ENCODE measurements at places on chromosomes 3 and 15.

- no peak for DNase-seq
Measured at GRCh38 chr15:86863226-86863915, 783.7 kb downstream of the AGBL1 start.

DNA sequence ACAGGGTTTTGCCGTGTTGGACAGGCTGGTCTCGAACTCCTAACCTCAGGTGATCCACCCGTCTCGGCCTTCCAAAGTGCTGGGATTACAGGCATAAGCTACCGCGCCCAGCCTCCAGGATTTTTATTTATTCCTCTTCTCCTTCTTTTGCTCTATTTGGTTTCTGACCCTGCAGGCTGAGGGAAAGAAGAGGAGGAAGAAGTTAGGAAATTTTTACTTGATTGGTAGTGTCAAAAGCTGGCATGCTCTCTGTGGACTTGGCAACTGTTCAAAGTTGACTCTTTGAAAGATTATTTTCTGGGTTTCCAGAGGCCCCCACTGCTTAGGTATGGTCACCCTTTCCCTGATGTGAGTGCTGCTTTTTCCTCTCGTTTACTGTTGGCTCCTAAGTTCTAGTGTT, 372.2 kb downstream of the DIPK2A start:
- DNase-seq, result no peak

GRCh38 chr15:56236197-56236596, 7.5 kb downstream of the RFX7 start:
- DNase-seq, result no peak

- no peak for DNase-seq
Measured at GRCh38 chr3:141540531-141540930, 53.7 kb downstream of the RASA2 start.

DNA sequence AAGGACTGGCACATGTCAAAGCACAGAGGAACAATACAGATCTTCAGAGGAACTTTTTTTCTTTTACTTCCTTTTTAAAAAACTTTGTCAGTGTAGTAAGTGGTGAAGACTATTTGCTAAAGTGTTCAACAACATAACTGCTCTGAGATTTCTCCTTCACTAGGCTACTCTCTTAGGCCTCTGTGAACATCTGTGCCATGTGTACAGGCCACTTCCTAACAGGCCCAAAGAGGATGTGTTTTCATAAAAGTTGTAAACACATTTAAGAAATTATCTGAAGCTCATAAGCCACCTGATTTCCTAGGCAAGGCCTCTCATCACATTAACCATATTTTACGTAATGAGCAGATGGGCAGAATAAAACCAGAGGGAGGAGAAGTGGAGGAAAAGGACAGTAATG, 235.4 kb downstream of the FHIT start:
- DNase-seq, result no peak

DNA sequence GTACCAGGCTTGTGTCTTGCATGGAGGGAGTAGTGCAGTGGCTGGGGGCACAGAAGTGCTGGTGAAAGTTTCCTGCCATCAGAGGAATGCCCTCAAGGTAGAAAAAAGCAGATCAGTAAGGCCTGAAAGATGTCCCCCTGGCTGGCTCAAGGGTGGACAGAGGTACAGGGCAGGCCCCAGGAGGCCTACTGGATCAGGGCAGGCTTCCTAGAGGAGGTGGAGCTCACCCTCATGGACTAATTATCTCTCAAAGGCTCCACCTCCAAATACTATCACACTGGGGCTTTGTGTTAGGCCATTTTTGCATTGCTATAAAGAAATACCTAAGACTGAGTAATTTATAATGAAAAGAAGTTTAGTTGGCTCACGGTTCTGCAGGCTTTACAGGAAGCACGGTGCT, 7.8 kb downstream of the SPSB4 start:
- DNase-seq, result no peak

DNA sequence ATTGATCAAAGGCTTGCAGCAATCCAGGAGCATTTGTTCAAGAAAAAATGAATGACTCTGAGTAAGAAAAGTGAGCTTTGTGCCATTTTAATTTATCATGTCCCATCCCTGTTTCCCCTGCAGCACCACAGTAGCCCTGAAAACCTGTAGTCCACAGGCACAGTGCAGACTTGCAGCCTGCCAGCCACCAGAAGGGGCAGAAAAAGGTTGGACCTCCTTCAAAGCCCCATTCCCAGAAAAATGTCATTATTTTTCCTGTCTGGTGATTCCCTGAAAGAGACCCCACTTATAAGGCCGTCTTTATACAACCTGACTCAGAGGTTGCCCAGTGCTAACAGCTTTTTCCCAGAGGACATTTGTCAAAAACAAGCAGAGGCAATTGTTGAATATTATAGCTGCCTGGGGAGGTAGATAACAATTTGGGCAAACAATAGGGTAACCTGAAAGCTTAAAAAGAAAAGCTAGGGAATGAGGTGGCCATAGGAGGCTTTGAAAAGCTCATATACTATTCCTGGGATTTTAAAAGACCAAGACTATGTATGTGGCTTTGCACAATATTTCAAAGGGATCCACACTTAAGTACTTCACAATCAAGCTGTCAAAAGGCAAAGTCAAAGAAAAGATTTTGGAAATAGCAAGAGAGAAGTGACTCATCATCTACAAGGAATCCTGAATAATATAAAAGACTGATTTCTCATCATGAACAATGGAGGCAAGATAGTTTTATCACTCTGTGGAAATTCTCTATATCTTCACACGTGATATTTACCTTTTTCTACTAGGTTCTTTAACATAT, 136.8 kb upstream of the PLXNA1 start:
- DNase-seq, result no peak

GRCh38 chr3:187926620-187927019, 181.4 kb upstream of the BCL6 start:
- DNase-seq, result no peak

GRCh38 chr3:128607710-128608048, 42.9 kb downstream of the RPN1 start:
- DNase-seq, result no peak

- DNase-seq, result no peak
Measured at GRCh38 chr3:126959921-126960603, 22.9 kb upstream of the PLXNA1 start.

GRCh38 chr3:57389271-57389670, 96.8 kb upstream of the ASB14 start:
- no peak for DNase-seq

GRCh38 chr3:166013073-166013679, 176.0 kb upstream of the BCHE start:
- no peak for DNase-seq

DNA sequence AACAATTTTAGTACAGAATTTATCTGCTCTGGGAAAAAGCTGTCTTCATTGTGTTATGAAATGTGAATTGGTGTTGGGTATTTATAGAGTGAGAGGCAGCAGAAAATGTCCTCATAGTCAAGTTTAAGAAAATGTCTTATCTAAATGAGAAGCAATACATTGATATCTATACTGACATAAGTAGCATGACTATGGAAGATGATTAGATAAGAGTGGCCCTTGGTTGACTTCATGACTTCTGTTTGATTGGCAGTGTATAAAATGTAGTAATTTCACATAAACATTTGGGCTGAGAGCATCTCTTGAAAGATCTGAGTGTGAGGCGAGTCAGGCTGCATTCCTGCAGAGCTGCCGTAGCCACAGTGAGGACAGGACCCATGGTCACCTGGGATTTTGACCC, 19.4 kb downstream of the MCTP2 start:
- no peak for DNase-seq

- no peak for DNase-seq
Measured at GRCh38 chr3:150079029-150079739, 108.5 kb upstream of the PFN2 start.

DNA sequence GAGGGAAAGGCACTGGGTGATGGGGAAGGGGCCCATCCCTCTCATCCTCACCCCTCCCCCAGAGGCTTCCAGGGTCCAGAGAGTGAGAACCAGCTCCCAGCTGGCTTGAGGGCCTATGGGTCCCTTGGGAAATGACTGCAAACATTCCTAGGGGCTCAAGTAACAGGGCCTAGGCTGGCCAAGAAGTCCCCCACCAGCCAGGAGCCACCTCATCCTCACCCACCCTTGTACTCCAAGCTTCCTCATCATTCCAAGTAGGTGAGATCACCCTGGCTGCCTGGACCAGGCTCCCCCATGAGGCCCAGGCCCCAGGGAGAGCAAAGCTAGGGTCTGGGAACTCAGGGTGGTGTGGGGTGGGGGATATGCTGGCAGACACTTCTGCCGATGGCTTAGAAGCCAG, 14.8 kb downstream of the LOXL1 start:
- DNase-seq, result no peak

- DNase-seq, result no peak
Measured at GRCh38 chr15:36653851-36654250, 74.4 kb downstream of the CDIN1 start.

GRCh38 chr3:56732109-56732508, 49.0 kb upstream of the TASOR start:
- DNase-seq, result no peak

DNA sequence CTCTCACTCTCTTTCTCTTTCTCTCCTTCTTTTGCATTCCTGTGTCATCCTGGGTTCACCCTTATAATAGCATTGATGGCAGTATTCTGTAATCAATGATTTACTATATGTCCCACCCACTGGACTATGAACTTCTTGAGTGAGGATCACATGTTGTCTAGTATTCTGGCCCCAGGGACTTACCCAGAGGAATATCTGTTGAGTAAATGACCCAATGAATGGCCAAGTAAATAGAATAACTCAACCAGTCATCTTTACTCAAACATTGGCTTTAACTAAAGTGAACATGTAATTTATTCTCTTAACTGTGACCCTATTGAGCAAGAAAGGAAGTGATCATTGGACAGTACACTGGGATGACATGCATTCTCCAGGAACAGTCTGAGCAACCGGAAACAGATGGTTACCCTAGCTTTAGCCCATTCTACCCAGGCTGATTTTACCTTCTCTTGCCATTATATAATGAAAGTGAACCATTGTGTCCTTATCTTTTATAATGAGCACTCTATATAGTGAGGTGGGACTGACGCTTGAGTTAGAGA, 94.5 kb upstream of the SOX14 start:
- no peak for DNase-seq

GRCh38 chr3:155673421-155673820, 71.5 kb downstream of the PLCH1 start:
- DNase-seq, result no peak

- peak; percentile 13 for DNase-seq
Measured at GRCh38 chr3:190384309-190384756, 3.6 kb upstream of the CLDN16 start.

DNA sequence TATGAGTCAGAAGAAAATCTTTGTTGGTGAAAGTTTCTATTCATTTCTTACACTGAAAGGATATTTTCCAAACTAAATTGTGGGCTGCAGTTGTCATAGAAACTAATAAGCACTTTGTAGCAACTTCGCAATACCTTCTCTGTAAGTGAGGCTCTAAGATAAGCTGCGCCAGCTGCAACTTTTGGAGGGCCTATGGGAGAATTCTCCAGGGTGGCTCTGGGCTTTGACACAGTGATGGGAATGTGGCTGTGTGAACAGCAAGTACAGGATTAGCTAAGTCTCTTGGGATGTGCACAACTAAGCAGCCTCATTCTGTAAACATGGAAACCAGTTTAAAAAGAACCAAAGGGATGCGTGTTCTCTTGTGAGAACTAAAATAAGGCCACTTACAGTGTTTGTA, 124.6 kb upstream of the SGO1 start:
- no peak for DNase-seq

- no peak for DNase-seq
Measured at GRCh38 chr3:32397941-32398340, 6.3 kb downstream of the CMTM7 start.

DNA sequence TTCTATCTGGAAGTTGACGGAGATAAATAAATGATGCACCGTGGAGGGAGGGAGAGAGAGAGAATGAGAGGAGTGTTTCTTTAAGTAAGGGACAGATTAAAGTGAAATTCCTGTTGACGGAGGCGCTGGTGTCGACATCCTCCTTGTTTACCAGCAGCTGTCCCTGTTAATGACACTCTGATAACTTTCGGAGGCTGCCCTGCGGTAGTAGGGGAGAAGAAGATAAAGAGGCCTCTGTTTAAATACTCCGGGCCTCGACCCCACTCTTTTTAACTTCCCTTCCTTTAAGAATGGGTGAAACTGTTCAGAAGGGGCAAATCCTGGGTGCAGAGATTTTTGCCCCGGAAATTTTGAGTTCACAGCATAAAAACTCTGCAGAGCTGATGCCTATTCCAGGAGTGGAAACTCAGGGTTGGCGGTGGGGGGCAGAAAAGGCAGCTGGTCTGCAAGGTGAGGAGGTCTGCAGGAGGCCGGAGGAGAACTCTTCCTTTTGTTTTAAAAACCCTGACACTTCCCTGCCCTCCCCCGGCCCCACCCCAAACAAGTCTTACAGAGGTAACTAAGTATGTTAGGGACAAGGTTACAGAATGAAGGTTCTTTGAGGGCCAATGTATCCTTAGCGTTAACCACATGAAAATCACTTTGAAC, 276.6 kb upstream of the NR2F2 start:
- no peak for DNase-seq

DNA sequence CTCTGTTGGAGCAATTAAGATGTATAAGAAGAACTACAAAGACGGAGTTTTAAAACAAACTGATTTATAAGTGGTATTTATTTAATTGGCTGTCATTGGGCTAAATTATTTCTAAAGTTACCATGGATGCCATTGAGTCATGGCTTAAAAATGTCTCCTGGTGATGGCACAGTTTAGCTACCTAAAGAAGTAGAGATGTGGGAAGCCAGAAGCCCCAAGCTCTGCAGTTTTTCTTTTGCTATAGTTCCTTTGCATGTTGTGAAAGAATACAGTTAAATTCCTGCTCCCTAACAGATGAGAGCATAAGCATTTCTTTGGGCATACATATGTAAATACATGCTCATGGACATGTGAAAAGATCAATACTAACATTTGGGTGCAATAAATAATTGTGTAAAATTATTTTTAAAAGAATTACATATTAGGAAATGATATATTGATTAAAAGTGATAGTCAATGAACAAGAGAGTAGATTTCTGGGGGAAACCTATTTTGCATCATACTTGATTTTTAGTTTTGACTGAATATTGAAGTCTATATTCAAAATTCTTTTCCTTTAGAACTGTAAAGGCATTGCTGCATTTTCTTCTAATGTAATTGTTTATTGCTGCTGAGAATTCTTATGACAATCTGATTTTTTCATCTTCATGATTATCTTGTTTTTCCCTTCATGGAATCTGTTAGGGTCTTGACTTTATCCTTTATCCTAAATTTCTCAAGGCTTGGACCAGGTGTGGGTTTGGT, 2.1 kb downstream of the OPA1 start:
- DNase-seq, result no peak

DNA sequence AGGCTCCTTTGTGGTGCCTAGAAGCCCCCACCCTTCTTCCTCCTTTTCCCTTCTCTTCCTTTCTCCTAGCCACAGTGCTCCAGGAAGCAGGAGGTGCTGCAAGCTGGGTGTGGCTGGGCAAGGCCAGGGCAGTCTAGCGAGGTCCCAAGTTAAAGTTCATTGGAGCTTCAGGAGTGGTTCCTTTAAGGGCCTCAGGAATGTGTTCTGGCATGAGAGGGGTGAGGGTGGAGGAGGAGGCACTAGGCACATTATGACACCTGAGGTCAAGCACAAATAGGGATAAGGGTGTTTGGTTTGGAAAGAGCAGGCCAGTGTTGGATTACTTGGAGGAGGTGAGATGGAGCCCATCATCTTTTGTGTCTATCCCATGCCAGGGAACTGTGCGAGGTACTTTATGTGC, 258.7 kb downstream of the TLE3 start:
- no peak for DNase-seq

- no peak for DNase-seq
Measured at GRCh38 chr3:4044619-4045018, 245.4 kb downstream of the LRRN1 start.

GRCh38 chr3:96071097-96071496, 743.3 kb upstream of the EPHA6 start:
- no peak for DNase-seq

GRCh38 chr3:100796556-100796955, 87.3 kb downstream of the TFG start:
- no peak for DNase-seq

- DNase-seq, result no peak
Measured at GRCh38 chr3:107496855-107497254, 25.9 kb upstream of the BBX start.
